ENCODE measurements at places on chromosomes 5 and 9.

GRCh38 chr5:154209591-154210081 is 19.1 kb downstream of the GALNT10 start:
- no peak for DNase-seq

GRCh38 chr9:135963938-135964337 is 2.8 kb upstream of the UBAC1 start:
- DNase-seq: no peak

GRCh38 chr9:16461137-16461840 is 409.2 kb downstream of the BNC2 start:
- DNase-seq: no peak

GRCh38 chr5:177994063-177994462 is 2.0 kb downstream of the PROP1 start:
- DNase-seq: no peak

DNA sequence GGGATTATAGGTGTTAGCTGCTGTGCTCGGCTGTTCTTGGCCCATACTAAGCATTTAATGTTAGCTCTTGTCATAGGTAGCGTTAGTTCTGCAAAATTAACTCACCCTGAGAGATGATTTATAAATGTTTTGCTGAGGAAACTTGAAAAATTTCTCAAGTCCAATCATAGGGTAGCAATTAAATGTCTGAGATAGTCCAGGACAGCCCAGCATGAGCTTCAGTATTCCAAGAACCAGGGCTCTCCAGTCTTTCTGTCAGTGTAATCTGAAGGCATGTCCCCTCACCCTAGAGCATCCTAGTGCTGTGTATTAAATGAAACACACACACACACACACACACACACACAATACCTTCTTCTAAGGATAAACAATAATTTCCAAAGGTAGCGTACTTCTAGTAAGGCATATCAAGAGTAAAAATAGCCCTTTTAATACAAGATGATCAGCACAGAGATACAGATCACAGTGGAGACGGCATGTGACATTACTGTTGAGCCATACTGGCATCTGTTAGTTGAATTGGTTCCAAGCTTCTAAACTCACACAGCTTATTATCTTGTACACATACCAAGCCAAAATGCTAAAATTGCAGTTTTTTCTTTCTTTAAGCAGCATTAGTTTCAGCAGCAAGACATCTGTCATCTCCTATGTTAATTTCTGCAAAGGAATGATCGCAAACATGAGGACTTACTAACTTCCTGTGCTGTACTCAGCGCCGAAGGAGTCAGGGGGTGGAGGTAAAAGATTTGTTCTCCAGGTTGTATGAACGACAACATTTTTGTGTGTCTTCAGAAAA is 46.3 kb upstream of the JMY start:
- DNase-seq: no peak
